MM.1S (cell line): ENCODE measurements at places on chromosomes 2 and 18.

DNA sequence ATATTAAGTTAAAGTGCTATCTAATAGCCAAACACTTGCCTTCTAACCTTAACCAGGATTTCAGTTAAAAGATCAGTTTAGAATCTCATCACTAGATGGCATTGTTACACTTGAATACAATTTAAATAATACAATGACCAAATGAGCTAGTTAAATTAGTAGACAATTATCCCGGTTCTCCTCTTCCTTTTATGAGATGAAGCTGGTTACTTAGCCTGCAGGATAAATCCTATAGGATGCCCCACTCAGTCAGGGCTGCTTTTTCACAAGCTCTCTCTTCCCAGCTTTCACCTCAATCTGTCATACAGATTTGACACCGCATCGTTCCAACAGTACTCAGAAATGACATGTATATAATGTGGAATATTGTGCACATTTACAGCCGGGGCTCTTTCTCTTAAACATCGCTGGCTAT is 678.8 kb downstream of the KCNJ3 start:
- no peak overlapping the region for H3K27ac ChIP-seq
- peak; percentile 64 for DNase-seq
- H3K4me3 ChIP-seq, result no peak overlapping the region
- no peaks in the 10 kb centered on the region for H3K27me3 ChIP-seq
- H3K4me1 ChIP-seq, result peaks cover 11% of the 10 kb centered on the region
- no peaks in the 10 kb centered on the region for H3K36me3 ChIP-seq

DNA sequence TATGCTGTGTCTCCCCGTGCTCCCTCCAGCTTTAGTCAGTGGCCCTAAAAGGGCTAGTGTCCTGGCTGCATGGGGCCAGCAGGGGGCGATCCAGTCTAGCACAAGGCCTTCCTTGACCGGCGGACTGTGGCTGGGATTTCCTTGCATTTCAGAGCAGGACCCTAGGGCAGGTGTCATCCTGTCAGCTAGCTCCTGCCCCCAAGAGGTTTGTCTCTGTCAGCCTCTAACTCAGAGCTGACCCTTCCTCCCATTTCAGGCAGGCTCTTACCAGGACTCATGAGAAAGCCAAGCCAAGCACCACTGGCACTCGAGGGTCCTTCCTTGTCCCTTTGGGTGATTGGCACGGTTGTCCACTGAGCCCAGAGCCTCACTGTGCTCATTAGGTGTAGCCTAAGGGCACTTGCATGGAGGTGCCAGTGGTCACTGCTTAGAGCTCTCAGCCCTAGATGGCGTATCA is 140.3 kb downstream of the RPIA start:
- H3K4me1 ChIP-seq, result no peaks in the 10 kb centered on the region
- no peak overlapping the region for H3K27ac ChIP-seq
- H3K36me3 ChIP-seq, result no peaks in the 10 kb centered on the region
- H3K4me3 ChIP-seq, result no peak overlapping the region
- DNase-seq, result peak; percentile 72

DNA sequence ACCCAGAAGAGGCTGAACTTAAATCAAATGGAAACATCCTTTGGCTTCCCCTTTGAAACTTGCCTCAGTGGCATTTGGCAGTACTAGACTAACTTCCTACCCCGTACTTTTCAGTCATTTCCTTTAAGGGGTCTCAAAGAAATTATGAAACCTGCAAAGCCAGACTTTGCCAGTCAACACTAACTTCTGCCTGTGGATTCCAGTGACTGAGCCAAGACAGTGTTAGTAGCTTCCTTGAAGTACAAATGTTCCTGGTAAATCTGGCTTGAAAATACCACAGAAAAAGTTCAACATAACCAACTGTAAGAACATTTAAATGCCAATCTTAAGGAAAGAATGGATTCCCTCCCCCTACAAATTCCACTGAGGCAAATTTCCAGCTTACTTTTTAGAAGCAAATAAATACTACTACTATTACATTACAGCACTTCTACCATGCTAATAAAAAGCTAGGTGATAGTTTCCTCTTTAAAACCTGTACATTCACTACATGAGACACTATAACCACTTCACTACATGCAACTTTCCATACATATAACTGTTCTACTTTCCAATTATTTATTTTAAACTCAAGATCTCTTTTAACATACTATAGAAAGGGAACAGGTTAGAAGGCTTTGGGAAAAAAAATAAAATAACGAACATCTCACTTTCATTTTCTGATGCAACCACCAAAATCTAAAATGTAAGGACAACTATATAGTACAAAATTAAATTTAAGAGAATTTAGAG is 2.4 kb downstream of the PELI1 start:
- peaks cover 24% of the 10 kb centered on the region for H3K4me1 ChIP-seq
- H3K36me3 ChIP-seq, result no peaks in the 10 kb centered on the region
- H3K27me3 ChIP-seq, result no peaks in the 10 kb centered on the region
- peak; percentile 9 for DNase-seq
- peak overlapping the region; percentile 62; the same call in 1 of the 2 replicates for H3K27ac ChIP-seq
- H3K4me3 ChIP-seq, result peak overlapping the region; percentile 96

DNA sequence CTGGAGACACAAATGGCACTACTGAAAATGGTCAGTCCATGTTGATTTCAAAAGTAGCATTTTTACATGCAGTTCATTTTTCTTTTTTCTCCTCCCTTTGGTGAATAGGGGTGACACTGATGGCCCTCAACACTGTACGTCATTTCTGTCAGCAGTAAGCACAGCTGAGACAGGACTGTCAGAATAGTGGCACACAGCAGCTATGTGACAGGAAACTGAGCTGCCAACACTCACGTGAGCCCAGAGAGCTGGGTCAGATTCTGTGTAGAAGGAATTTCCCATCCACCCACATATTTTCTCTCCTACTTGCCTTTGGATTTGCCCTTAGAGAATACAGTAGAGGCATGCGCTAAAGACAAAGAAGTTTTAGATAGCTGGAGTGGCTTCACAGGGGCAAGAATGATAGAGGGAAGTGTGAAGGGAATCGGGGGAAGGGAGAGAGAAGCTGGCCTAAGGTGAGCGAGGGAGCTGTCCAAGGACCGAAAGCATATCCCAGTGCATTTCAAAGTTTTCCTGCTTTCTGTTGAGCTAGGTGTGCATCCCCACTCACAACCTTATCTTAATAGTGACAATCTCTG is 476.6 kb downstream of the CNTNAP5 start:
- DNase-seq, result no peak
- H3K4me3 ChIP-seq, result no peak overlapping the region
- no peaks in the 10 kb centered on the region for H3K36me3 ChIP-seq
- no peaks in the 10 kb centered on the region for H3K27me3 ChIP-seq
- H3K4me1 ChIP-seq, result no peaks in the 10 kb centered on the region

DNA sequence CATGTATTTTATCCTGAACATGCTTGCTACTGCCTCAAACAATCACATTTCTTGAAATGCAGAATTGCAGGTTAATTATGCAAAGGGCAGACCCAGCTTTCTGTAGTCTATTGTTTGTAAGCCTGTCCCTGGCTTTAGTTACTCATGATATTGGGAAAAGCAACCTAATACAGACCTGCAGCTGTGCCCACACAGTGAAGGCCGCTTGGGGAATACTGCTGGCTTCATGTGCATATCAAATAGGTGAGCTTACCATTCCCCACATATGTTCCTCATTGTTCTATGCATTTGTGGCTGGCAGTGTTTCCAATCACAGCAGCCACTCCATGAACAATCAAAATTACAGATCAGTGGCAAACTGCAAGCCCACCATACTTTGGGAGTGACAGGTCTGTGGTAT is 186.3 kb downstream of the TMEM163 start:
- no peaks in the 10 kb centered on the region for H3K27me3 ChIP-seq
- H3K27ac ChIP-seq, result no peak overlapping the region
- H3K4me3 ChIP-seq, result no peak overlapping the region
- no peaks in the 10 kb centered on the region for H3K36me3 ChIP-seq

- H3K4me1 ChIP-seq, result no peaks in the 10 kb centered on the region
- H3K27ac ChIP-seq, result no peak overlapping the region
- no peaks in the 10 kb centered on the region for H3K36me3 ChIP-seq
- H3K4me3 ChIP-seq, result no peak overlapping the region
Observed at GRCh38 chr2:11661891-11662435, 8.0 kb downstream of the NTSR2 start.

DNA sequence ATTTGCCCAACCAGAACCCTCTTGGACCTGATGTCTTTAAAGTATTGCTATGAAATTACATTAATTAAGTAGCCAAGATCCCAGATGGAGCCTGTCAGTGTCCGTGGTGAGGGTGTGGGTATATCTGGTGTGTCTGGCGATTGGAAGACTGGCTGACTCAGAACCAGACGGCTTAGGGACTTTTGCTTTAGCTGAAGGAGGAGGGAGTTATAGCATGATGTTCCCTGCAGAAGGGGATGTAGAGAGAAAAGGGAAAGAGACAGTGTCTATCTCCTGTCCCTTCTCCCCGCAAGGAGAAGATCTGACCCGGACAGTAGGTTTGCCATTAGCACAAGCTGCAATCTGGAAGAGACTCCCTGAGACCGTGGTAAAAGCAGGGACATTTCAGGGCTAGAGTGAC is 60.6 kb downstream of the POU3F3 start:
- no peak overlapping the region for H3K4me3 ChIP-seq
- H3K4me1 ChIP-seq, result no peaks in the 10 kb centered on the region
- no peak overlapping the region for H3K27ac ChIP-seq
- DNase-seq, result no peak
- no peaks in the 10 kb centered on the region for H3K27me3 ChIP-seq
- H3K36me3 ChIP-seq, result no peaks in the 10 kb centered on the region

GRCh38 chr2:166127217-166128155 is at the start of gene SCN1A:
Gene SCN1A (minus strand): TSS chr2:166128020. CDS start chr2:166073621, 54,399 bp downstream.
- peak; percentile 67 for DNase-seq
- no peaks in the 10 kb centered on the region for H3K27me3 ChIP-seq
- no peak within 1 kb of the TSS for H3K27ac ChIP-seq
- no peaks in the 10 kb centered on the region for H3K36me3 ChIP-seq

GRCh38 chr18:13394801-13395200 is 176.2 kb downstream of the LDLRAD4 start:
- H3K4me3 ChIP-seq, result no peak overlapping the region
- DNase-seq, result no peak
- no peaks in the 10 kb centered on the region for H3K4me1 ChIP-seq
- H3K27ac ChIP-seq, result no peak overlapping the region

- DNase-seq, result no peak
- no peaks in the 10 kb centered on the region for H3K4me1 ChIP-seq
- H3K4me3 ChIP-seq, result no peak overlapping the region
- no peaks in the 10 kb centered on the region for H3K36me3 ChIP-seq
- H3K27me3 ChIP-seq, result no peaks in the 10 kb centered on the region
Observed at GRCh38 chr18:24875286-24875685, 414.8 kb downstream of the HRH4 start.

- no peaks in the 10 kb centered on the region for H3K4me1 ChIP-seq
- H3K4me3 ChIP-seq, result no peak overlapping the region
- DNase-seq, result no peak
- no peaks in the 10 kb centered on the region for H3K36me3 ChIP-seq
- H3K27me3 ChIP-seq, result no peaks in the 10 kb centered on the region
- H3K27ac ChIP-seq, result no peak overlapping the region
Observed at GRCh38 chr2:28687640-28688385, 63.8 kb upstream of the PPP1CB start.

- H3K27me3 ChIP-seq, result no peaks in the 10 kb centered on the region
- H3K4me1 ChIP-seq, result no peaks in the 10 kb centered on the region
- H3K4me3 ChIP-seq, result no peak overlapping the region
- H3K27ac ChIP-seq, result no peak overlapping the region
- DNase-seq, result no peak
- no peaks in the 10 kb centered on the region for H3K36me3 ChIP-seq
Observed at GRCh38 chr2:222332116-222332515, 33.3 kb upstream of the PAX3 start.

DNA sequence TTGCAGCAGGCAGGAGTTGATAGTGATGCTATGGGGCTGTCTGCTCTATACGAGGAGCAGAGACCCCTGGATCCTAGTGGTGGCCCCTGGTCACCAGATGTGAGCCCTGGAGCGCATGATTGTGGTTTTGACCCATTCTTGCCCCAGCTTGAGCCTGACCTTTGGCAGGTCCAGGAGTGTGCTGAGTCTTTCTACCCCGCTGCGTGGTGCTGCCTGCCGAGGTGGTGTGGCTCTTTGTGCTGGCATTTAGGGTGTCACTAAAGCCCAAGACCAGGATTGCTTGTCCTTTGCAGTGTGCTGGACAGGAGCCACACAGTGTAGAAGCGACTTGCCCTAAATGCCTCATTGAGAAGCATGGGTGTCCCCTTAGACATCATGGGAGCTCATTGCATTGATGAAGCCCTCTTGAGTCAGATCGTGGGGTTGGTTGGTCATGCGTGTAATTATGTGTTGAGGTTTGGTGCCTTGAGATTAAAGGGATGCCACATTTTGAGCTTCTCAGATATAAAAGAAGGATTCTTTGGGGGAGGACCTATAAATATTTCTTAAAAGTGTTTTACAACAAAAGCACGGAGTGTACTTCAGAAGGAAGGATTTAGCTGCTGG is 88.3 kb downstream of the AGAP1 start:
- DNase-seq, result no peak
- H3K36me3 ChIP-seq, result no peaks in the 10 kb centered on the region
- H3K27me3 ChIP-seq, result no peaks in the 10 kb centered on the region

- H3K27me3 ChIP-seq, result peaks cover 11% of the 10 kb centered on the region
- no peak for DNase-seq
- peaks cover 35% of the 10 kb centered on the region for H3K4me1 ChIP-seq
Observed at GRCh38 chr2:172436889-172437288, 9.5 kb downstream of the ITGA6 start.

DNA sequence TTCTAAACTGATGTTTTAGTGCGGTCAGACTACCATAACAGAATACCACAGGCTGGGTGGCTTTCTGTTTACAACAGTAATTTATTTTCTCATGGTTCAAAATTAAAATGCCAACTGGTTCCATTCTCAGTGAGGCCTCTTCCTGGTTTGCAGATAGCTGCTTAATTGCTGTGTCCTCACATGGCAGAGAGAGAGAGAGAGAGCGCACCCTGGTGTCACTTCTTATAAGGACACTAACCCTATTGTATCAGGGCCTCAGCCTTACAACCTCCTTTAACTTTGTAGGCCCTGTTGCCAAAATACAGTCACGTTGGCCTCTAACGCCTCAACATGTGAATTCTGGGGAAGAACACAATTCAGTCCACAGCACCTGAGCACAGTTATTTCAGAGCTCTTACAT is 37.5 kb upstream of the ZNF385B start:
- peaks cover 7% of the 10 kb centered on the region for H3K4me1 ChIP-seq
- DNase-seq, result peak; percentile 78
- H3K4me3 ChIP-seq, result no peak overlapping the region
- no peak overlapping the region for H3K27ac ChIP-seq
- H3K27me3 ChIP-seq, result no peaks in the 10 kb centered on the region

- H3K4me3 ChIP-seq, result no peak overlapping the region
- no peak for DNase-seq
- H3K27ac ChIP-seq, result no peak overlapping the region
- H3K4me1 ChIP-seq, result no peaks in the 10 kb centered on the region
Observed at GRCh38 chr2:16064745-16065144, 124.4 kb downstream of the MYCN start.

DNA sequence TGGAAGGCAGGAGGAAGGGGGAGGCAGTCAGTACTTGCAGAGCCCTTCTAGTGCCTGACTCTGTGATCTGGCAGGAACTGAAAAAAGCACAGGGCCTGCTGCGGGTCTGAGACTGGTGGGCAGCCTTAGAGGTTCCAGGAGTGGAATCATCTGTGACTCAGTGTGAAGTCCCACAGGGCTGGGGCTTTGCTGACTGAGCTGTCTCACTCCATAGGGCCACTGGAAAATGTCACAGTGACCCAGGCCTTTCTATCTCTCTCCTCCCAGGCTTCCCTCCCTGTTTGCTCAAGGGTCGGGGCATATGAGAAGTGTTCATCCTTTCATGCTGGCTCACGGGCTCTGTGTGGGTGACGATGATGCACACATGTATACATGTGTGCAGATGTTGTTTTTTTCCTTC is 47.1 kb upstream of the ZFP36L2 start:
- no peaks in the 10 kb centered on the region for H3K4me1 ChIP-seq
- no peaks in the 10 kb centered on the region for H3K27me3 ChIP-seq
- no peak overlapping the region for H3K27ac ChIP-seq
- no peak overlapping the region for H3K4me3 ChIP-seq
- no peaks in the 10 kb centered on the region for H3K36me3 ChIP-seq
